ENCODE measurements at places on chromosomes 13 and 19. TPM values are rescaled to one million over a fixed set of nuclear protein-coding genes. Genes with fewer than 3 reads are reported as not detected.

Gene PRR19
- 1.0 TPM for total RNA-seq

Gene TEX29
- 0.30 TPM for total RNA-seq

- no peak overlapping the region for H3K27ac ChIP-seq
- no peaks in the 10 kb centered on the region for H3K27me3 ChIP-seq
- no peak overlapping the region for H3K4me3 ChIP-seq
- H3K36me3 ChIP-seq, result peaks cover 57% of the 10 kb centered on the region
Observed at GRCh38 chr19:33484226-33484774, 37.3 kb downstream of the PEPD start.

GRCh38 chr19:35511337-35511736, 2.1 kb downstream of the DMKN start:
- H3K4me3 ChIP-seq, result no peak overlapping the region
- H3K4me1 ChIP-seq, result peaks cover 15% of the 10 kb centered on the region
- no peak overlapping the region for H3K27ac ChIP-seq
- no peaks in the 10 kb centered on the region for H3K36me3 ChIP-seq
- H3K27me3 ChIP-seq, result peaks cover 37% of the 10 kb centered on the region
- DNase-seq, result no peak

- H3K4me1 ChIP-seq, result no peaks in the 10 kb centered on the region
- H3K27me3 ChIP-seq, result peaks cover 12% of the 10 kb centered on the region
- no peak overlapping the region for H3K27ac ChIP-seq
- H3K36me3 ChIP-seq, result no peaks in the 10 kb centered on the region
Observed at GRCh38 chr19:29255912-29256311, 43.0 kb upstream of the UQCRFS1 start.

Gene MIR17HG
- total RNA-seq, result 13.8 TPM

DNA sequence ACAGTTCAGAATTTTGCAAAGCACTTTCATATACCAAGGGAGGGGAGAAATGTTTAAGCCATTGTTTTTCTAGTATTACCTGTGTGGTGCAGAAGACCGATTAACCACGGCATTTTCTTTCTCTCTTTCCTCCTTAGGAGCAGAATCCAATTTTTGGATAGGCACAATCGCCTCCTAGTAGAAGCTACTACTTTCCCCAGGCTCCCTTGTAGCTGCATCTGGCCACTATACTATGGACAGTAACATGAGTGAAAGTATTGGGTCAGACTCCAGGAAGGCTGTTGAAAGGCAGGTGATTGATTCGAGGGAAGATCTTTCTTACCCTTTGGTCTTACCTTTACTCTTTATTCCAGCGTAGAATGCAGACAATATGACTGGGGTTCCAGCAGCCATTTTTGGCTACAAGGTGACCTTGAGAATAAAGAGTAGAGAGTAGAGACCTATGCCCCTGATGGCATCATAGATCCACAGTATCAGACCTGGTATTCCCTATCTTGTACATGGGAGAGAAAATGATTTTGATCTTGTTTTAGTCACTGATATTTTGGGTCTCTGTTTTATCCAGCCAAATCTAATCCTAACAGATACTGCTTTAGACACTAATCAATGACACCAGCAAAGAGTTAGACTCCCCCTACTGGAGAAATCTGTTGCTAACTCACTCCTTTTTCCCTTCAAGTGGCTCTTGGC, 77.0 kb downstream of the LRRC63 start:
- H3K27ac ChIP-seq, result no peak overlapping the region
- no peaks in the 10 kb centered on the region for H3K36me3 ChIP-seq
- DNase-seq, result no peak
- H3K4me1 ChIP-seq, result peaks cover 27% of the 10 kb centered on the region
- no peak overlapping the region for H3K4me3 ChIP-seq

GRCh38 chr19:54299515-54299914, 13.5 kb downstream of the LILRA5 start:
- no peaks in the 10 kb centered on the region for H3K36me3 ChIP-seq
- H3K27me3 ChIP-seq, result no peaks in the 10 kb centered on the region
- peaks cover 13% of the 10 kb centered on the region for H3K4me1 ChIP-seq
- no peak overlapping the region for H3K27ac ChIP-seq
- H3K4me3 ChIP-seq, result no peak overlapping the region

DNA sequence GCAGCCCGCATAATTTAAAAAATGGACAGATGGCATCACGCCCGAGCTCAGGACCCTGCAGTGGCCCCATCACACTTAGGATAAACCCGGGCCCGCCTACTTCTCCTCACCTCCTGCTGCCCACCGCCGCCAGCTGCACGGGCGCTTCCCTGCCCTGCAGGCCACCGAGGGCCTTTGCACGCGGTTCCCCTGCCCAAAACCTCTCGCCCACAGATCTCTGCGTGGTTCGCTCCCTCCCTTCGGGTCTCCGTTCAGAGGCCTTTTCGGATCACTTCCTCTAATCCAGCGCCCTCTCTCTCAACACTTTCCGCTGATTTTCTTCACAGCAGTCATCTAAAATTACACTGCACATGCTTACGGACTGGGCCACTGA, 1.8 kb downstream of the SHISA7 start:
- H3K27ac ChIP-seq, result no peak overlapping the region
- H3K4me3 ChIP-seq, result no peak overlapping the region
- peaks cover 68% of the 10 kb centered on the region for H3K27me3 ChIP-seq
- peaks cover 16% of the 10 kb centered on the region for H3K4me1 ChIP-seq

DNA sequence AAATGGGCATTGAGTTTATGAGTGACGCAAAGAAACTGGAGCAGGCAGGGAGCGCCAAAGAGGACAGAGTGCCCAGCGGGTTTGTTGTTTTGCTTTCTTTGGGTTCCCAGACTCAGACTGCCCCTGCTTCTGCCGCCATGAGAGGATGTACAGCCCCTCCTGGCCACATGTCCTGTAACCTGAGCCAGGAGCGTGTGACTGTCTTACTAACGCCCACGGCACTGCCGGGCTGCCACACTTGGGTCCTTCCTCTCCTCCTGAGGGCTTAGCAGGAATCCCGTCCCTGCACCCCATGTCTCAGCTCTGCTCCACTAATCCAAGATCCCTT, 80.5 kb downstream of the GPR12 start:
- H3K36me3 ChIP-seq, result no peaks in the 10 kb centered on the region
- H3K4me3 ChIP-seq, result no peak overlapping the region

GRCh38 chr13:107475753-107476453, 739.4 kb downstream of the LIG4 start:
- no peak overlapping the region for H3K4me3 ChIP-seq
- no peak for DNase-seq
- H3K27me3 ChIP-seq, result no peaks in the 10 kb centered on the region
- no peak overlapping the region for H3K27ac ChIP-seq

DNA sequence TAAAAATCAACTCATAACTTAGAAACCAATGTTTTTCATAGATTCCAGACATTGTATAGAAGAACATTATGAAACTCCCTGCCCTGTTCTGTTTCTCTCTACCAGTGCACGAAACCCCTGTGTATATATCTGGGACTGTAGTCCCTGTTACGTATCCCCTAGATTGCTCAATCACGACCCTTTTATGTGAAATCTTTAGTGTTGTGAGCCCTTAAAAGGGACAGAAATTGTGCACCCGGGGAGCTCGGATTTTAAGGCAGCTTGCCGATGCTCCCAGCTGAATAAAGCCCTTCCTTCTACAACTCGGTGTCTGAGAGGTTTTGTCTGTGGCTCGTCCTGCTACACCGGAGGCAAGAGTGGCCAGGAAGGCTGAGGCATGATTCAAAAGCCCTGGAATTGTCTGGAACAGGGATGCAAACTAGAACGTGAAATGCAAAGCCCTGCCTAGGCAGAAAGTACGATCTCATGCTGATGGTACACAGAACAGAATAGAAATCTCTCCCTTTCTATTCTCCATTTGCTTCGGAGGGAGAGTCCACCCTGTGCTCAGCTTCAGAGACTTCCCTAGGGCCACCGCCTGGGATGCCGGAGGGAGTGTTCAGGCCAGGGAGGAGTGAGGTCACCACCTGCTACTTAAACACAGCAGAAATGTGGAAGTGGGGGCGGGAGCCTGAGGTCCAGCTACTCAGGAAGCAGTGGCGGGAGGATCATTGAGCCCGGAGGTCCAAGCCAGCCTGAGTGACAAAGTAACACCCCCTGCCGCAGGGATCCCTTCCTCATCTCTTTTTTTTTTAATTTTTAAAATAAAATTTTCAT, 758 bp upstream of the ZNF888 start:
- H3K4me1 ChIP-seq, result peaks cover 23% of the 10 kb centered on the region
- no peak overlapping the region for H3K27ac ChIP-seq
- peaks cover 30% of the 10 kb centered on the region for H3K36me3 ChIP-seq
- peak overlapping the region; percentile 89 for H3K4me3 ChIP-seq
- DNase-seq, result no peak
- H3K27me3 ChIP-seq, result no peaks in the 10 kb centered on the region

Gene SMAD9
- total RNA-seq, result 0.18 TPM

Gene SRRM5
- 0.37 TPM for total RNA-seq

GRCh38 chr19:45476304-45476703, 8.5 kb downstream of the FOSB start:
- DNase-seq, result no peak
- H3K27me3 ChIP-seq, result peaks cover 16% of the 10 kb centered on the region
- no peak overlapping the region for H3K27ac ChIP-seq
- no peak overlapping the region for H3K4me3 ChIP-seq
- H3K4me1 ChIP-seq, result peaks cover 33% of the 10 kb centered on the region

Gene FFAR2
- not detected for total RNA-seq

Gene PSG6
- total RNA-seq, result not detected

DNA sequence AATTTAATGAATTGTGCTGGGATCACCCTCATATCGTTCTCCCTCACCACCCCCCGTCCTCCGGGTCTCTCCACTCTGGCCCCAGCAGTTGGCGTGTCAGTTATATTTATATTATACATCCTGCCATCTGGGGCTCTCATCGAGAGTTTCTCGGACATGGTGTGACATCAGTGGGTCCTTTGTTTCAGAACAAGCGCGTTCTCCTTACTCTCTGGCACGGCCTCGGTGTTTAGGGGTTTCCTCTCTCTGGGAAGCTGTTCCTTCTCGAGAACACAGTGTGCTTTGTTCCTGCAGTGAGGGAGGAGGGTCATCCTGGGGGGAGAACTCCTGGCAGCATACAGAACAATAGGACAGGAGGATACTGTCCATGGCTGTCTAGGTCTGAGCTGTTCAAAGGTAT, 9.8 kb upstream of the MCF2L start:
- no peaks in the 10 kb centered on the region for H3K36me3 ChIP-seq
- H3K4me3 ChIP-seq, result no peak overlapping the region
- no peak for DNase-seq
- no peak overlapping the region for H3K27ac ChIP-seq
- no peaks in the 10 kb centered on the region for H3K4me1 ChIP-seq
- H3K27me3 ChIP-seq, result no peaks in the 10 kb centered on the region

- H3K4me3 ChIP-seq, result no peak overlapping the region
- DNase-seq, result no peak
- no peaks in the 10 kb centered on the region for H3K4me1 ChIP-seq
- H3K27me3 ChIP-seq, result no peaks in the 10 kb centered on the region
- no peaks in the 10 kb centered on the region for H3K36me3 ChIP-seq
- no peak overlapping the region for H3K27ac ChIP-seq
Observed at GRCh38 chr13:66578305-66578704, 651.8 kb downstream of the PCDH9 start.

GRCh38 chr19:33700408-33701013, 78.8 kb downstream of the CHST8 start:
- H3K27ac ChIP-seq, result no peak overlapping the region
- no peaks in the 10 kb centered on the region for H3K36me3 ChIP-seq
- no peak for DNase-seq
- no peaks in the 10 kb centered on the region for H3K4me1 ChIP-seq
- no peaks in the 10 kb centered on the region for H3K27me3 ChIP-seq

- DNase-seq, result no peak
- H3K27me3 ChIP-seq, result no peaks in the 10 kb centered on the region
- H3K4me1 ChIP-seq, result no peaks in the 10 kb centered on the region
- no peaks in the 10 kb centered on the region for H3K36me3 ChIP-seq
- H3K27ac ChIP-seq, result no peak overlapping the region
Observed at GRCh38 chr13:83761631-83762030, 120.6 kb downstream of the SLITRK1 start.

Gene GPR12
- not detected for total RNA-seq

DNA sequence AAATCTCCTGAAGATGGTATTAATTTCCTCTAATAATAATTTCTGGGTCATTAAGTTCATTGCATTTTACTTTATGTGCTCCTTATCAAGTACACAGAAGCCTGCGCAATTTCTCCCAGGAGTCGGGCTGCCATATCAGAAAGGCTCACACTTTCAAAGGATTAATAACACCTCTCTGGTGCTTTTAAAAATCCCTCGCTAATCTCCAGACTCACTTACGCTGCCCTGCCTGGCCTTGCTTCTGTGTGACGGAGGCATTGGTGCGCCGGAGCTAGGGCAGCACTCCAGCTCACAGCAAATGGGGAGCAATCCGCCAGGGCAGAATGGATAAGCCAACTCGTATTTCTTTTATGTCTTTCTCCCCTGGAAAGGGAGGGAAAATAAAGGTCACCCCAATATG, 300.8 kb downstream of the EFNB2 start:
- H3K27ac ChIP-seq, result no peak overlapping the region
- no peaks in the 10 kb centered on the region for H3K36me3 ChIP-seq
- no peak overlapping the region for H3K4me3 ChIP-seq
- no peak for DNase-seq

- DNase-seq, result no peak
- peaks cover 12% of the 10 kb centered on the region for H3K27me3 ChIP-seq
- H3K27ac ChIP-seq, result no peak overlapping the region
- H3K36me3 ChIP-seq, result no peaks in the 10 kb centered on the region
- H3K4me1 ChIP-seq, result no peaks in the 10 kb centered on the region
Observed at GRCh38 chr13:33321686-33322542, 36.4 kb upstream of the STARD13 start.

Gene SKA3
- 53.7 TPM for total RNA-seq

- no peaks in the 10 kb centered on the region for H3K36me3 ChIP-seq
- no peaks in the 10 kb centered on the region for H3K27me3 ChIP-seq
- no peaks in the 10 kb centered on the region for H3K4me1 ChIP-seq
- H3K4me3 ChIP-seq, result no peak overlapping the region
- no peak for DNase-seq
Observed at GRCh38 chr13:85896516-85897450, 97.6 kb upstream of the SLITRK6 start.

GRCh38 chr13:92972751-92973150, 253.9 kb upstream of the GPC6 start:
- no peaks in the 10 kb centered on the region for H3K36me3 ChIP-seq
- no peak overlapping the region for H3K27ac ChIP-seq
- no peak for DNase-seq
- no peaks in the 10 kb centered on the region for H3K4me1 ChIP-seq
- H3K4me3 ChIP-seq, result no peak overlapping the region

Gene C19orf81
- 1.3 TPM for total RNA-seq

Gene LSM4
- total RNA-seq, result 269 TPM

DNA sequence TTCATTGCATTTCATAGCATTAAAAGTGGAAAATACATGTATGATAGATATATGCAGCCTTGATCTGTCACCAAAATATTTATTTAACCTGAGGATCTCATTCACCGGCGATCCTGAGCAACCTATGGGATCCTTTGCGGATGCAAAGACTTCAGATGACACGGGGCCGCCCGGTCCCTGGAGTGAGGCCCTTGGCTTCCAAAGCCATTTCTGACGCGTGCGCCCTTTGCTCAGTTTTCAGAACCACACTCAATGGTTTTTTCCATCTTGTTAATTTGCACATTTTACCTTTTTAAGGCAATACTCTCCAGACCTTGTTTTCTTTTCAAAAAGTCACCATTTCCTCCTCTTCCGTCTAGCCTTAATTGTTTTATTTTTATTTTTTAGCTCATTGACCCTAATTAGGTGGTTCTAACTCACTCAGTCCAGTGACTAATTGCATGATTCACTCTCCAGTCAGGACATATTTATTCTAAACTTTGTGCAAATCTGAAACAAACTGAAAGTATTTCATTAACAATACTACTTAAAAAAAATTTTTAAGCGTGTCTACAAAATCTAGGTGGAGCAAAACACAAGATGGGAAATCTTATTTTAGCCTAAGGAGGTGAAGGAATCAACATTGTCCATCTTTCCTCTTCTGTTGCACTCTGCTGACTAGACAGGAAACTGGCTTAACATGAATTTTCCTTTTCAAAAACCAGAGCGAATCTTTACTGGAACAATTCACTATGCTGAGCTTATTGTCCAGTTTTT, 47.9 kb downstream of the COL4A1 start:
- no peaks in the 10 kb centered on the region for H3K36me3 ChIP-seq
- H3K27me3 ChIP-seq, result peaks cover 27% of the 10 kb centered on the region
- no peaks in the 10 kb centered on the region for H3K4me1 ChIP-seq
- no peak overlapping the region for H3K4me3 ChIP-seq

Data from activated CD4-positive, alpha-beta T cell treated with anti-CD3 and anti-CD28 coated beads for 36 hours (primary cell).